ENCODE measurements at places on chromosomes 11 and 22. TPM values are rescaled to one million over a fixed set of nuclear protein-coding genes. Genes with fewer than 3 reads are reported as not detected.

VSIG2 gene
- total RNA-seq = not detected

CXCR5 gene
- total RNA-seq = not detected

OR1S1 gene
- total RNA-seq = not detected

FJX1 gene
- total RNA-seq = 74.3 TPM

ALKBH8 gene
- total RNA-seq = 6.4 TPM
